NCI-H1930 (cell line): ENCODE measurements at places on chromosomes 16 and 17.
A peak's percentile ranks its signal among the peaks of the same experiment; 100 is the strongest.

GRCh38 chr16:55044201-55044975 is 113.7 kb downstream of the IRX5 start:
- no peak for DNase-seq

GRCh38 chr16:1561266-1561665 is 27.8 kb downstream of the TMEM204 start:
- no peak for DNase-seq

DNA sequence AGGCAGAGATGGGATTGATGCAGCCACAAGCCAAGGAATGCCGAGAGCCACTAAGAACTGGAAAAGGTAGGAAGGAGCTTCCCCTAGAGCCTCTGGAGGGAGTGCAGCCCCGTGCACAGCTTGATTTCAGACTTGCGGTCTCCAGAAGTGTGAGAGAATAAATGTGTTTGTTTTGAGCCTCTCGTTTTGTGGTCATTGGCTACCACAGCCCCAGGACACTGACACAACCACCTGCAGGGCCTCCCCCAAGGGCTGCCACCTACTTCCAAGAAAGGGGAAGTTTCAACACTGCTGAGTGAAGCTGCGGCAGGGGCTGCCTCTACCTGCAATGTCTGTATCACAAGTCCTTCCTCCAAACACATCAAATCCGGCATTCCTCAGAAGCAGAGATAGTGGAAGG is 346.9 kb downstream of the C16orf95 start:
- no peak for DNase-seq

DNA sequence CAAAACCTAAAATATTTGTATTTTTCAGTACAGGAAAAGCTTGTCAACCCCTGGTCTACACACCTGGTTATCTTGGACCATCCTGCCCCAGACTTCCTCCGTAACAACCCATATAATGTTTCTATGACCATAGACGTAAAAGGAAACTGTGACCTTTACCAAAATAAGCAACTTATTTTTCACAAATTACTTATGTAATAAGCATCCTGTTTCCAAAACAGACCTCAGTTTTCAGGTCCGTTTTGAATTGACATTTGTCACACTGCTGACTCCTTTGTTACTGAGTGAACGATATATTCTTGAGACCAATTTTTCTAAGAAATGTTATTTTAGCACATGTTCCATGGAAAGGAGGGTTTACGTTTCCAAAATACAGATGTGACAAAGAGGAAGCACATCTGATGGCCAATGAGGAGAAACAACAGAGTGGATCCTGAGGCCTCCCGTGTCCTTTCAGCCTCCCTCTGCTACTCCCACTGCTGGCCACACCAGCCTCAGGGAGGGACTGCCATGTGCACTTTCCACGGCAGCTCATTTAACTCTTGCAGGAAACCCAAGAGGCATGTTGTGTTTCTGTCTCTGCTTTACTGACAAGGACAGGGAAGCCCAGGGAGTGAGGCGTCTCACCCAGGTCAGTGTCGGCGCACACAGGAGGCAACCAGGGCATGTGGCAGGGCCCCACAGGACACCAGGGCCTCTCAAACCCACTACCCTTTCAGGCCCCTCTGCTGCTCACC is 20.1 kb upstream of the ALDH3A1 start:
- no peak for DNase-seq

DNA sequence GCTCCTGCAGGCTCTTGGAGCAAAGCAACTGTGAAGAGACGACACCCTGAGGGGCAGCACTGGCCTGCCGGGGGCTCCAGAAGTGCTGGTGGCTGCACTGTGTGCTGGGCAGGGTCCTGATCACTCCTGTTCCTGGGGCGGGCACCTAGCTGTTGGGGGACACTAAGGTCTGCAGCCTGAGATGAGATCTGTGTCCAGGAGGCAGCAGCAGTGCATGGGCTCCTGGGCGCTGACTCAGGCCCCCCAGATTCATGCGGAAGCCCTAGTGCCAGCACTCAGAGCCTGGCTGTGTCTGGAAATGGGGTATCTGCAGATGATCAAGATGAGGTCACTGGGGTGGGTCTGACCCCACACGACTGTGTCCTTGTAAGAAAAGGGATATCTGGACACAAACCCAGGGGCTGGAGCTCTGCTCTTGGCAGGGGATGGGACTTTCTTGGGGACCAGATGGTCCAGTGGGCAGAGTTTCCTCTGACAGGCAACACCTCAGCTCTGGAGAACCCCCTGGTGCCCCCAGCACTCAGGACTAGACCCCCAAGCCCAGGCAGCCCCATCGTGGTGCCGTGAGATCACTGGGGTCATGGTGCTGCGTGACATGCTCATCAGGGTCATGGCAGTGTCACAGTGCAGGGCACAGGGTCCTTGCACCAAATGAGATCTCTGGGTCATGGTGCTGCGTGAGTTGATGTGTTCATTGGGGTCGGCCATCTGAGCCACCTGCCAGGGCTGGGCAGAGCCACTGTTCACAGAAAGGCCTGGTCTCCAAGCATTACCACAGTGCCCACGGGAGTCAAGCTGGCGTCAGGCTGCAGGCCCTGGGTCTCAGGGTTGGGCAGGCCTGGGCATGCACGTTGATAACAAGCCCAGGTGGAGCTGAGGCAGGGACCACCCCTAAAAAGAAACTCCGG is 9.5 kb downstream of the FAAP100 start:
- no peak for DNase-seq

- no peak for DNase-seq
Observed at GRCh38 chr17:76048711-76049110, 21.6 kb upstream of the EVPL start.

GRCh38 chr16:67150047-67150832 is 558 bp downstream of the B3GNT9 start:
- no peak for DNase-seq

DNA sequence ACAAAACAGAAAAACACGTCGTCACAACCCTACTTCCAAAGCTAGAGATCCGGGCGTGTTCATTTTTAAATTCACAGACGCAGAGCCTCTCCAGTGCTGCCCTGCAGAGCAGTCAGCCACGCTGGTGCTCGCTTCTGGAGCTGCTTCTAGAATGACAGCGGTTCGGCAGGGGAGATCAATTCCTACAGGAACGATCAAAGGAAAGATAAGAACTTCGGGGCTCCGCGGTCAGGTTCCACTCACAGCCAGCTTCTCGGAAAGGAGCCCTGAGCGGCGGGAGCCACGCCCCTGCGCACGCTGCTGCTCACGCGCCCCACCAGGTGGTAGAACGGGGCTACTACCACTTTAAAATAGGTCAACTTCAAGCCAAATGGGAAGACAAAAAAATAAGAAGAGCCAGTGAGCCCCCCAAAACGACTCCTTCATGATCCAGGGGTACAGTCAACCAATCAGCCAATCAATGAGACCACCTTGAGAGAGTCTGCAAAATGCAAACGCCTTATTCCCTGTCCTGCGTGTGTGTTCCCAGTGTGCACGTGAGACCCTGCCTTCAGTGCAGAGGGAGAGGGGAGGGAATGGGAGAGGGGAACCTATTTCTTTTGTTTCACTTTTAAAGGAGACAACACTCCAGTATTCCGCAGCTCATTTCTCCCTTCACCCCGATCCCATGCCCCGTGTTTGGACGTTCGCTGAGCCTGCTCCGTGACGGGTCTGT is 209.7 kb downstream of the RBFOX3 start:
- peak; percentile 33 for DNase-seq

DNA sequence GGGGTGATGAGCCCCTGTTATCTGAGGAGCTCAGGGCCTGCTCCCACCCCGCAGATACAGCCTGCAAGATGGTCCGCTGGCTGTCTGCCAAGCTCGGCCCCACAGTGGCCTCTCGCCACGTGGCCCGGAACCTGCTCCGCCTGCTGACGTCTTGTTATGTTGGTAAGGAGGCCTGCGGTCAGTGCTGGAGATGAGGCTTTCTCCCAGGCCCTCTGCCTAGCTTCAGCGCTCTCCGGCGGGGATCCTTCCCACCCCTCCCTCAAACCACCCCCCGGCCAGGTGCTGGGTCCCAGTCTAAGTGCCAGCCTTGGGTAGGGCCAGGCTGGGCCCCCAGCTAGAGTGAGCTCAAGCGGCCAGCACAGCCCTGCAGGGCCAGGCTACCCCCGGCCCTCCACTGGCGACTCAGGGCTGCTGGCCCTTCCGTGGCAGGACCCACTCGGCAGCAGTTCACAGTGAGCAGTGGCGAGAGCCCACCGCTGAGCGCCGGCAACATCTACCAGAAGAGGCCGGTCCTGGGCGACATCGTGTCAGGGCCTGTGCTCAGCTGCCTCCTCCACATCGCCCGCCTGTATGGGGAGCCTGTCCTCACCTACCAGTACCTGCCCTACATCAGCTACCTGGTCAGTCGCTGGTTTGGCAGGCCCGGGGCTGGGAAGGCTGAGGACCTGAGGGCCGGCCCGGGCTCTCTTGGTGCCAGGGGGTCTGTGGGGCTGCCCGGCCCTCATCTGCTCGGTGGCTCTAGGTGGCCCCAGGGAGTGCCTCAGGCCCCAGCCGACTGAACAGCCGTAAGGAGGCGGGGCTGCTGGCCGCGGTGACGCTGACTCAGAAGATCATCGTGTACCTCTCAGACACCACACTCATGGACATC is 6.1 kb downstream of the WDR81 start:
- no peak for DNase-seq

- DNase-seq = peak; percentile 33
Observed at GRCh38 chr16:15949210-15950160, at the start of gene ABCC1. TSS of gene ABCC1 (plus strand) at chr16:15949616. CDS start at chr16:15949752, 136 bp downstream.
